ENCODE measurements at places on chromosomes 5 and 9.
A peak's percentile ranks its signal among the peaks of the same experiment; 100 is the strongest.

- no peak for ATAC-seq
Measured at GRCh38 chr9:5834214-5834613, 1.3 kb upstream of the ERMP1 start.

- ATAC-seq: no peak
Measured at GRCh38 chr5:43190755-43191603, 1.0 kb upstream of the NIM1K start.

GRCh38 chr5:32814620-32815019 is 103.5 kb downstream of the NPR3 start:
- no peak for ATAC-seq

GRCh38 chr5:6365142-6365976 is 13.0 kb downstream of the MED10 start:
- ATAC-seq: no peak

DNA sequence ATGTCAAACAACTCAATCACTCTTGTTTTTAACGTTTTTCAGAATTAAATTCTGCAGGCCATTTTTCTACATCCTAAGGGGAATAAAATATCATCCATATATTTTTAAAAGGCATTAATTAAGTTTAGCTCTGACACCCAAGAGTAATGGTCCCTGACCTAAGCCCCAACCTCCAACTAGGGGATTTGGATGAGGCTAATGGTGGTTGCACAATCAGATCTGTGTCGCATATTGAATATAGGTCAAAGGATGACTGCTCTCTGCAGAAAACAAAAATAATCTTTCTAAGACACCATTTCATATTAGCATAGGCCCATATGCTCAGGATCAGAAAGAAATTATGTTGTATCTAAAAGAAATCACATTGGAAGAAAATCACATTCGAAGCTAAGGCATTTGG is 20.7 kb downstream of the CDH6 start:
- no peak for ATAC-seq

DNA sequence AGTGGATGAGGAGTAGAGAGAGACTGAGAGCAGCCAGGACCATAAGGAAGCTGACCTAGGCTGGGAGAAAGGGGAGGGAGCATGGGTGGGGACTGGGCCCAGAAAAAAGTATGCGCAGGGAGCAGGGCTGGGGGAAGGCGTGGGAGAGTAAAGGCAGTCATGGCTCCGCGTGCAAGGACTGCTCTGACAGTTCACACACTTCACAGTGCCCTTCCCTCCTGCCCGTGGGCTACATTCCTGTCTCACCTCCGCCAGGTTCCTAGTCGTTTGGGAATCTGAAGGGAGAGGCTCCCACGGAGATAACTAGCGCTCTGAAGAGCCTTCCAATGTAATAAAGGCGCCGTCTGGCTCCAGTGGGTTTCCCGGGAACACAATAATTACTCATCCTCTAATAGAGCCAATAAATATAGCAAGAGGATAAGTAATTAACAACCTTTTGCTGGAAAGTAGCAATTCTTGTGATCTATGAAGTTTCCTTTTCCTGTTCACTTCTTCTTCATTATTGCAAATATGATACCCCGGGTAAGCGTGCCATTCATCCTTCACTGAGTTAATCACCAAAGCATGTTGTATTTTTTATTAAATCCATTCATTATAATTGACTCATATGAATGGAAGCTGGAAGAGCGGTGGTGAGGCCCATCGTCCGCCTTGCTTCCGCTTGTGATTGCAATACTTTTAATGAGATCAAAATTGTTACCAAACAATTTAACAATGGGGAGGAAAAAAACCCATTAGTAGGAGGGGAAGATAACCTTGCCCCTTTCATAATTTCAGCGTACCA is 39.3 kb downstream of the TTLL11 start:
- ATAC-seq: no peak

GRCh38 chr5:180598797-180599589 is 7.7 kb upstream of the SCGB3A1 start:
- no peak for ATAC-seq

- ATAC-seq: no peak
Measured at GRCh38 chr5:31770132-31770720, 131.3 kb downstream of the PDZD2 start.

- peak; percentile 51 for ATAC-seq
Measured at GRCh38 chr5:76413746-76414145, 10.7 kb downstream of the IQGAP2 start.

DNA sequence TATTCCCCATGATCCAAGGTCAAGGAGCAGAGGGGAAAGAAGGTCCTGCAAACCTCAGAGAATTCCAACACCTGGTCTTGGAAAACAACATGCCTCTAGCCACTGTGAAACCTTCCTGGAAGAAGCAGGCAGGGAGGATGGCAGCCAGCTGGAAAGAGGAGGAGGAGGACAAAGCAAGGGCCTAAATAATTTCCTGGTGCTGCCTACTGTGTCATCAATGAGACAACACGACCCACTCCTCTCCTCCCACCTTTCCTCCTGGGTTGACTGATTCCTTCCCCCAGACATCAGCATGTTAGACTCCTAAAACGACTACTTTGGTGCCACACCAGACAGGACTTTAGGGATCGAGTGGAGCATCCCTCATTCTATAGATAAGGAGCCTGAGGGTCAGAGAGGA is 78.8 kb downstream of the KLHL3 start:
- no peak for ATAC-seq

- no peak for ATAC-seq
Measured at GRCh38 chr5:137278476-137278875, 220.7 kb downstream of the SPOCK1 start.

DNA sequence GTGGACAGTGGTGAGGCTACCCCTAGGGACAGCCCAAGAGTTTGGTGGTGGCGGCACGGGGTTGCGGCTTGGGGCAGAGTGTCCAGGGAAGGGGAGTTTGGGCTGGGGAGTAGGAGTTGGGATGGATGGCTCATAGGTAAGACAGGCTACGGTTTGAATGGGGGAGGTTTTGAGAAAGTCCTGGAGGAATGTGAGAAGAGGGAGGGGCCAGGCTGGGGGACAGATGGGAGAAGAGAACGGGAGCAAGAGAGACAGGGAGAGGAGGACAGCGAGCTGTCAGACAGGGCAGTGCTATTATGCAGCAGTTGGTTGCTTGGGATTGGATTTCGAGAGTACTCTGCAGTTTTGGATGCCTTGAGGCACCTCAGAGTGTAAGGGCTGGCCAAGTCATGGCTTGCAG is 24.5 kb downstream of the PSD2 start:
- no peak for ATAC-seq

DNA sequence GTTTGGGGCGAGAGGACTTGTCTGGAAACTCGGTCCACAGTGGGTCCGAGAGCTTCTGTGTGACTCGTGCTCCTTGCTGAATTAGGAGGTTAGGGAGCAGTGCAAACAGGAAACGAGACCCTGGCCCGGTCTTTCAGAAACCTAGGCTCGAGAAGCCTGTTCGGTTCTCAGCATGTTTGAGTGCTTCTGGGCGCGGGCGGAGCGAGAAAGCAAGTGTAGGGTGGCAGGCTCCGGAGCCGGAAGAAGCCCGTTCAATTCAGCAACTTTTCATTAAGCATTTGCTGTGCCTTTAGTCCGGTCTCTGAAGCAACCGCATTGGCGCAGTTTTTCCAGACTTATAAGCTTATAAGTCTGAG is 547 bp downstream of the CLTA start:
- peak; percentile 24 for ATAC-seq

DNA sequence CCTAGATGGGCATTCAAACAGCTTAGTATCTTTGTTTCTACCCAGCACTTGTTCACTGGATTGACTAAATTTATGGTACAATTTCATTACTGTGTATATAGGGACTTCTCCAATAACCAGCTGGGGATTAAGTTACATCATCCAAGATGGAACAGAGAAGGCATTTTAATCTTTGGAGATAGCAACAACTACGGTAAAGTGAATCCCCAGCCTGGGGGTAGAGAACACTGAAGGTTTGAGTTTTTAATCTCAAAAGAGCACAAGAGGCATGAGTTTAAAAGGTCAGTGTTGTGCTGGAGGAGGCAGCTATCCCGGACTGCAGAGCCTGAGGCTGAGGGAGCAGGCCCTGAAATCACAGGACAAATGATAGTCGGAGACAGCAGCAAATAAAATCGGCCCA is 28.6 kb downstream of the DDX31 start:
- no peak for ATAC-seq

DNA sequence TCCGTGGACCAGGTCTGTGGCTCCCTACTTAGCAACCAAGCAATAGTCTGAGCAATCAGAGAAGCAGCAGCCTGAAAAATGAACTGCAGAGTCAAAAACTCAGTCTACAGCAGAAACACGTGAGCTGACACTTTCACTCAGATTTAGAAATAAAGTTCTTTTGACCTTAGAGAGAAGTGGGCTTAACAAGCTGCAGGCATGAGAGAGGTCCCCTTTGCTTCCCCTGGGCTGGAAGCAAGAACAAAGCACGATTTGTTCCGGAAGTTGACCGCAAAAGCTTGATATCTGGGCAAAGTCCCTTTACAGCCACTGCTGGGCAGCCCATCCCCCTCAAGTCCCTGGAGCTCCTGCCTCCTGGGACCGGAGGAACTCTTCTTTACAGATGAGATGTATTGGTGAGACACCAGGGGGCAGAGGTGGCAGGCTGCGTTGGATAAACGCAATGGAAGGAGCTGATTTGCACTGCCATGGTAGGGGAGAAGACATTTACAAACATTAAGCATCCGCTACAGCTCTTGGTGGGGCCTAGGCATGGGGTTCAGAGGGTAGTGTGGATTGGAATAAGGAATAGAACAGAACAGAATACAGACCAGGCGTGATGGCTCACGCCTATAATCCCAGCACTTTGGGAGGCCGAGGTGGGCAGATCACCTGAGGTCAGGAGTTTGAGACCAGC is 5.8 kb upstream of the SOWAHA start:
- no peak for ATAC-seq

GRCh38 chr5:145025775-145026174 is 809.4 kb downstream of the PRELID2 start:
- ATAC-seq: no peak

- ATAC-seq: no peak
Measured at GRCh38 chr9:81635521-81636254, 53.7 kb downstream of the TLE1 start.

DNA sequence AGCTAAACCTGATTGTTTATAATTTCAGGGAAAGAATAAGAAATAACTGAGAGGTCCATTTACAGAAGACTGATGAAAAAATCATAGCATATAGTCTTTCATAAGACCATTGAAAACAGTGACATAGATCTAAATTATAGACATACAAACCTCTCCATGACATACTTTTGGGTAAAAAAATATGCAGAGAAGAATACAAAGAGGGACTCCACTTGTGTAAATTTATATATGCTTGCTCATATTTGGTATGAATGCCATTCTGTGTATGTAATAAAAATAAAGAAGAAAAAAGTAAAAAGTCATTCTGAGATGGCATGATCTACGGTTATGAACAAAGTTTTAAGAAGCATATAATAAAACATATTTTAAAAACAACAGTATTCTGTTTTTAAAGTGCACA is 310.7 kb downstream of the ASTN2 start:
- no peak for ATAC-seq

DNA sequence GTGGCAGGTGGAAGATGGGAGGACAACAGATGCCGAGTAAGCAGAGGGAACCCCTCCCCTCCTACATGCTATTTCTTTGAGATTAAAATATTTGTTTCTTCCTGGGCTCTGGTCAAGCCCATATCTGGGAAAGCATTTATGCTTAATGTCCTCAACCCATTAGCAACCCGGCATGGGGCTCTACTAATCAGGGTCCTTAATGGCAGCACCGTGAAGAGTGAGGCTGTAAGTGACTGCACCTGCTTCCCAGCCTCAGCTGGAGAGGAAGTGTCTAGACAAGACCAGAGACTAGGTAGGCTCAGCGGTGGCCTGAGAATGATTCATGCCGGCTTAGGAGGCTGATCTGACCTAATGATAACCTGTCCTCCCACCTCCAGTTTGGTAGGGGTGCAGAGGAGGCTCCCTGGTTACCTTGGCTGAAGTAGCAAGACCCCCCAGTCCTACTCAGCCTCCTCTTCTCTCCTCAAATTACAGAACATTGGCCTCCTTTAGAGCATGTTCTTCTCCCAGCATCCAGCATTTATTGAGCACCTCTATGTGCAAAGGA is 61.3 kb upstream of the HSPA9 start:
- ATAC-seq: no peak

GRCh38 chr5:132436936-132437335 is 53.6 kb downstream of the IRF1 start:
- ATAC-seq: no peak

DNA sequence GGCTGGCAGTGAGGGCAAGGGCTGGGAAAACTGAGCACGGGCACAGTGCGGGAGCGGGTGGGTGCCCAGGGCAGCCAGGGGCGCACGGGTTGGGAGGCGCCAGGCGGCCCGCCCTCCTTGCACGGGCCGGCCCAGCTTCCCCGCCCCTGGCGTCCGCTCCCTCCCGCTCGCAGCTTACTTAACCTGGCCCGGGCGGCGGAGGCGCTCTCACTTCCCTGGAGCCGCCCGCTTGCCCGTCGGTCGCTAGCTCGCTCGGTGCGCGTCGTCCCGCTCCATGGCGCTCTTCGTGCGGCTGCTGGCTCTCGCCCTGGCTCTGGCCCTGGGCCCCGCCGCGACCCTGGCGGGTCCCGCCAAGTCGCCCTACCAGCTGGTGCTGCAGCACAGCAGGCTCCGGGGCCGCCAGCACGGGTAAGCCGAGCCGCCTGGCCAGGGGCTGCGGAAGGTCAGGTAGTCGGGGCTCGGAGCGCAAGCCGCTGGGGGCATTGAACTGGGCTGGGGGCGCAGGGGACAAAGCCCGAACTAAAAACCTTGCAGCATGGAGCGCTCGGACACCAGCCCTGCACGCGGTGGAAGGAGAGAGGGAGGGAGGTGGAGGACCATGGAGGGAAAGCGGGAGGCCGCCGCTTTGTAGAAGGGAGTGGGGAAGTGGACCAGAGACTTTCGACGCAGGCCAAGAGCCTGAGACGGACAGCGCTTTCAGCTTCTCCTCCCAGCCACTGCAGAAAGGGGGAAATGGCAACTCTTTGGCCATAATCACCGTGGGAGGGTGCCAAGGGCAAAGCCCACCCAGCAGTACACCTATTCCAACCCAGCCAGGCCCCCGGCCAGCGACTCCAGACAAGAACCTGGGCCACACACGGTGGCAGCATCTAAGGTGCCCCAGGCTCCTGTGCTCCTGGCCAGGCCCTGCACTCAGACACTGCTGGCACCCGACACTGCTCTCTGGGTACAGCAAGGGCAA is at the start of gene TGFBI:
TSS of gene TGFBI (plus strand) at position 207 of the 961 bp plus-strand sequence. CDS start at position 275, 68 bp downstream.
- ATAC-seq: peak; percentile 50

DNA sequence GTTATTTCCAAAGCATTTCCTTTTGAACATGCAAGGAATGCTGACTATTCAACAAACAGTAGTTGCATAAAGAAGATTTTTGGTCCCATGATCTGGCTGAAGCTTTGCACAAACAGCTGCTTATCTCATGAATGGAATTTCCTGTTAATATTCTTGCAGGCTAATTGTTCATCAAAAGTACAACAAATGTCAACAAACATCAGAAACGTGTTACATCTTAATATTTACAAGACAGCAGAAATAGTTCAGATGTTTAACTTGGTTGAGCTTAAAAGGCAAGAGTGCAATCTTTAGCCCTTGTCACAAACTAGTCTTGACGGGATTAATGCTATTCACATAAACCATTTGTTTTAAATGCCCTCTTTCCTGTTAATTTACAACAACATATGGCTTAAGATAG is 47.9 kb upstream of the BASP1 start:
- no peak for ATAC-seq

GRCh38 chr9:8289681-8290080 is 490.1 kb upstream of the DMAC1 start:
- no peak for ATAC-seq

Data from stimulated activated memory B cell treated with anti-CD40 and anti-IgM and Interleukin-4, amounts not matched to agents 10 μg/mL and 1 μg/mL and 100 μg/mL, for 72 hours (primary cell).